ENCODE measurements at places on chromosomes 1 and 21.

GRCh38 chr21:41161428-41161827 lies 6.5 kb upstream of the BACE2 start:
- DNase-seq: no peak

DNA sequence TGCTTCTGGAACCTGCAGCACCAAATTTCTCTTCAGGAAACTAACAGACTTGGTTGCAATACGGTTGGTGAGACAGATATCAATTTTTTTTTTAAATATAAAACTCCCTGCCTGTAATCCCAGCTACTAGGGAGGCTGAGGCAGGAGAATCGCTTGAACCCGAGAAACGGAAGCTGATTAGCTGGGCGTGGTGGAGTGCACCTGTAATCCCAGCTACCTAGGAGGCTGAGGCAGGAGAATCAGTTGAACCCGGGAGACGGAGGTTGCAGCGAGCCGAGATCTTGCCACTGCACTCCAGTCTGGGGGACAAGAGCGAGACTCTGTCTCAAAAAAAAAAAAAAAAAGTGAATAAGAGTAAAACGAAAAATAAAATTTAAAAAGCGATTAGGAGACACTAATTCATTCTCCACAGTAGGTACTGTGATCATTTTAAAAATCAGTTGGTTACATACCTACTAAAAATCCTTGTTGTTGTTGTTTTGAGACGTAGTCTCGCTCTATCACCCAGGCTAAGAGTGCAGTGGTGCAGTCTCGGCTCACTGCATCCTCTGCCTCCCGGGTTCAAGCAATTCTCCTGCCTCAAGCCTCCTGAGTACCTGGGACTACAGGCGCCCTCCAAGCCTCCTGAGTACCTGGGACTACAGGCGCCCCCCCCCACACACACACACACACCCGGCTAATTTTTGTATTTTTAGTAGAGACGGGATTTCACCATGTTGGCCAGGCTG lies 796 bp upstream of the RBM8A start:
- no peak for DNase-seq

DNA sequence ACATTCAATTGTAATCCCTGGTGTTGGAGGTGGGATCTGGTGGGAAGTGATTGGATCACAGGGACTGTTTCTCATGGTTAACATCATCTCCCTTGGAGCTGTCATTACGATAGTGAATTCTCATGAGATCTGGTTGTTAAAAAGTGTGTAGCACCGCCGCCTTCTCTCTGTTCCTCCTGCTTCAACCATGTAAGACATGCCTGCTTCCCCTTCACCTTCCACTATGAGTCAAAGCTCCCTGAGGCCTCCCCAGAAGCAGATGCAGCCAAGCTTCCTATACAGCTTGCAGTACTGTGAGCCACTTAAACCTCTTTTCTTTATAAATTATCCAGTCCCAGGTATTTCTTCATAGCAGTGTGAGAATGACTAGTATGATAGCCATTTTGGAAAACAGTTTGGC lies 30.1 kb upstream of the TRIM62 start:
- no peak for DNase-seq

GRCh38 chr1:57024855-57025254 lies 59.0 kb upstream of the C8B start:
- peak; percentile 50 for DNase-seq

DNA sequence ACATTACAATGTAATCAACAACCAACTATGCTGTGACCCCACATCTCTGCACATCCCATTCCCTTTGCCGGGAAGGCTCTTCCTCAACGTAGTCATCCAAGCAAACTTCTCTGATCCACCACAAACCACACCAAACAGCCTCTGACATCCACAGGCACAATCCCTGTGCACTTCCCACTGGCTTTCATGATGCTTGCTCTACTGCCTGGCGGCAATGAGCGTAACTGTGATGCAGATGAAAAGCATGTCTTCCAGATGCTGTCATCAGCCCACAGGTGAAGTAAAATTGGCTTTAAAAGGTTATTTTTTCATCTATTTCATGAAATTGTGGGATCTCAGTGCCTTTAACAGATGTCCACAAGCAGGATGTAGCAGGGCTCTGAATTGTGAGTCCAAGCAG lies 635.2 kb downstream of the SMYD3 start:
- no peak for DNase-seq

GRCh38 chr1:221829327-221830015 lies 87.6 kb upstream of the DUSP10 start:
- no peak for DNase-seq

- DNase-seq: no peak
Measured at GRCh38 chr21:37207441-37208009, 59.6 kb downstream of the VPS26C start.

DNA sequence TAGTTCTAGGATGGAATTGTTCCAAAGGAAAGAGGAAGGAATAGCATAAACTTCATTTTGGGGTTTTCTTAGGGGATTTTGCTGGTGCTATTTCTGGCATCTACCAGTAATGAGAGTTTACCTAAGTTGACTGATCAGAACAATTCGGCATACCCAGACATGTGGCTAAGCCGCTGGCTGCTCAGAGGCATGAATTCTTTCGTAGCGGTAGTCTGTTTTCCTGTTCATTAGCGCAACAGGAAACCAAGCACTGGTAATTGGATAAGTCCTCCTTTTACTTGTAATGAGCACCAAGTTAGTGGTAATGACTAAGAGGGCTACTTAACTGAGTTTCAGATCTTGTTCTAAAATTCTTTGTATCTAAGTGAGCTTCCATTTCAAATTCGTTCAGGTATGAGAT lies 38.6 kb downstream of the C21orf91 start:
- DNase-seq: no peak

DNA sequence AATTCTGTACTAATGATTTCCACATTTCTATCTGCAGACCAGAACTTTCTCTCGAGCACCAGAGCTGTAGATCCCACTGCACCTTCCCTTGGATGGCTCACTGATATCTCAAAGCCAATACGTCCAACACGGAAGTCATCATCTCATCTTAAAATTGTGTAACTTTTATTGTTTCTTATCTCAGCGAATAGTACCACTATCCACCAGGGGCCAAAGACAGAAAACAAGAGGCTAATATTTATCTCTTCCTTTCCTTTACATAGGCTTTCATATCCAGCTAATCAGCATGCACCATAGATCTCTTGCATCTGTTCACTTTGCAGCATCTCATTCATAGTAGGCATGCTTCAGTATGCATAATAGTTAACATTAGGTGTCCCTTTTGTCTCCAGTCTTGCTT lies 303.6 kb downstream of the PTPRC start:
- DNase-seq: no peak

DNA sequence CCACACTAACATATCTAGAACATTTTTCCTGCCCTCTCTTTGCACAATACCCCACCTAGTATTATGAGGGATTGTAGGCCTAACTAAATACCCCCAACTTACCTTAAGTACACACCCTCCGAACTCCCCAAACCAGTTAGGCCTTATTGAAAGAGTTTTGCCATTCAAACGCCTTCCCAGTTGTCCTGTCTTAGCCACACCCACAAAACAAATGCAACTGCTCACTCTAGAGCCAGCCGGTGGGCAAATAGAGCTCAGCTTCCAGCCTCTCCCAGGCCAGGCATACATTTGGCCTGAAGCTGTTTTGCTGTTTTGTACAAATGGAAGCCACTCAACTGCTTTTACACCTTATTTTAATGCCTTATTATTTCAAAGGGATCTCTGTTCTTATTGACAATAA lies 224.2 kb upstream of the RUNX1 start:
- DNase-seq: no peak

DNA sequence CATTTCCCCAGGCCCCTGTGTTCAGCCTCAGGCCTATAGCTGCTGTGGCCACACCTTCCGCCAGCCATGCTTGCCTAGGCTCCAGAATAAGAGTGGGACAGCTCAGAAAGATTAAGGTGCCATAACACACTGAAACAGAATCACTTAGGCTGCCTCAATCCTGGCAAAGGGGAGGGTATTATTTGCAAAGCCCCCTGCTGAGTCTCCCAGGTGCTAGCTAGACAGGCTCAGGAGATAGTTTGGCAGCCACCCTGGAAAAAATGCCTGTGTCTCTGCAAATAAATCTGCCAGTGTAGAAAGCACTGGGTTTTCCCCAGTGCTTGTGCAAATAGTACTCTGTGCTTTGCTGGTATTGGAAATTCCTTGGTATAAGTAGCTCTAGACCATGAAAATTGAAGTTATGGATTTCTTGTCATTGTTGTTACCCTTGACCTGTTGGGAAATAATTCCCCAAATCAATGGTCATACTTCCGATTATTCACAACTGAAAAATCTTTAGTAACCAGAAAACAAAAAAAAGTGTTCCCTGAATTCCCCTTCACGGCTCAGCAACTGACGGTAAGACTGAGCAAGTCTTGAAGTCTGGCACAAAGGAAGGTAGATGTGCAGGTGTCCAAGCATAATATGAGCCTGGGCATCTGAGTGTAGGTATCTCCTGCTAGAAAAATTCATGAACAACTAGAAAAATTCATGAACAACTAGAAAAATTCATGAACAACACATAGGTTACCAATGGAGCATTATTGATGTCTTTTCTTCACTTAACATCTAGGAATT lies 56.9 kb downstream of the PROX1 start:
- no peak for DNase-seq

GRCh38 chr1:109547463-109548320 lies 723 bp upstream of the GNAI3 start:
- DNase-seq: no peak

- no peak for DNase-seq
Measured at GRCh38 chr1:7745783-7746182, 25.3 kb upstream of the VAMP3 start.

- no peak for DNase-seq
Measured at GRCh38 chr1:2534687-2535441, 4.8 kb upstream of the HES5 start.

- no peak for DNase-seq
Measured at GRCh38 chr1:228827019-228827418, 91.7 kb downstream of the RHOU start.

- DNase-seq: no peak
Measured at GRCh38 chr1:98732985-98733781, 71.7 kb downstream of the SNX7 start.

- no peak for DNase-seq
Measured at GRCh38 chr1:234691567-234691966, 81.6 kb upstream of the IRF2BP2 start.

GRCh38 chr1:171961861-171962260 lies 120.6 kb downstream of the DNM3 start:
- no peak for DNase-seq

DNA sequence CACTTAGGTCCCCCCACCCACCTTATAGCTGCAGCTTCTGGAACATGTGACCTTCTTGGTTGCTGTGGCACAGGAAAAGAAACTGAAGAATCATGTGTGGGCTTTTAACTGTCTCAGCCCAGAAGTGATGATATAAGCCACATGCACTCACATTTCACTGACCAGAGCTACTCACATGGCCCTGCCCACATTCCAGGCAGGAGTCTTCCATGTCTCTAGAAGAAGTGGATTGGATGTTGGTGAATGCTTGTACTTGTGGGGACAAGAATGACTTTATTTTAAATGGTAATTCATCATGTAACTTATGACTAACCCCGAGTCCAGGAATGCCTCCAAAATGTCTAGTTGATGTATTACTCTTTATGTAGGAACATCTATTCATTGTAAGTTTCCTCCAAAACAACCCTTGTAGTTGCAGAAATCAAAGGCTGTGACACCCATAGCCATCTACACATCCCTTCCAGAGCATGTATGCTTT lies 15.8 kb upstream of the CAMK1G start:
- DNase-seq: no peak

GRCh38 chr21:43025636-43026180 lies 49.9 kb downstream of the CBS start:
- DNase-seq: no peak

GRCh38 chr1:213075725-213076124 lies 24.7 kb downstream of the RPS6KC1 start:
- no peak for DNase-seq

GRCh38 chr1:182739545-182739944 lies 50.0 kb upstream of the NPL start:
- DNase-seq: no peak

- DNase-seq: no peak
Measured at GRCh38 chr1:95127380-95127779, 10.2 kb downstream of the TLCD4 start.

- no peak for DNase-seq
Measured at GRCh38 chr1:47678464-47678980, 240.7 kb downstream of the FOXD2 start.

DNA sequence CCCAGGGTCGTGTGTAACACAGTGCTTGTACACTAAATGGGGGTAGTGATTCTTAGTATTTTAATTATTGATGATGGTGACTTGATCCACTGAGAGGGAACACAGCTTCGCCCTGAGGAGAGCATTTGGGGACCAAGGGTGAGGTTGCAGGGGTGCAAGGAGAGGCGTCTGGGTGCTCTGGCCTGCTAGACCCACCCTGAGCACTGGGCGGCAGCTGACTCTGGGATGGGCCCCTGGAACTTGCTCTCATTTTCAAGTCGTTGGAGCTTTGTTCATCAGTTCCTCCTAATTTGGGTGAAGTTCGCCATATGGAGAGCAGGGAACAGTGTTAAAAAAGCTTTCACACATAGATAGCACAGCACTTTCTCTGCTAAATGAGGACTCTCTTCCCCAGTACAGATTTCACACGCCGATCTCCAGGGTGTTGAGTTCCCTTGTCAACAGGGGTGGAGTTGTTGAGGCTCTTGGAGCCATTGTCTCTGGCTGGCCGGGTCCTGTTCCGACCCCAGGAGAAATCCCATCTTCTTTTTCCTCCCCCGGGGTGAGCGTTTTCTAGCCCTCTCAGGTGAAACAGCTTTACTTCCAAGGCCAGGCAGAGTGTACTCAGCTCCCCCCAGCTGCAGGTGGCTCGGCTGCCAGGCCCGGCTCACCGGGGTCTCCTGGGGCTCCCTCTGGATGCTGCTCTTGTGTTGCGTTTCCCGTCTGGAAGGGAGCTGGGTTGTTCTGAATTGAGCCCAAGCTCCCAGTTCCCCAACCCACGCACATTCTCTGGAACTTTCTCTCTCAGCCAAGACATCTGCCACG lies 367.4 kb downstream of the RPS6KC1 start:
- peak; percentile 56 for DNase-seq

- no peak for DNase-seq
Measured at GRCh38 chr1:101086783-101087182, 61.2 kb upstream of the DPH5 start.

DNA sequence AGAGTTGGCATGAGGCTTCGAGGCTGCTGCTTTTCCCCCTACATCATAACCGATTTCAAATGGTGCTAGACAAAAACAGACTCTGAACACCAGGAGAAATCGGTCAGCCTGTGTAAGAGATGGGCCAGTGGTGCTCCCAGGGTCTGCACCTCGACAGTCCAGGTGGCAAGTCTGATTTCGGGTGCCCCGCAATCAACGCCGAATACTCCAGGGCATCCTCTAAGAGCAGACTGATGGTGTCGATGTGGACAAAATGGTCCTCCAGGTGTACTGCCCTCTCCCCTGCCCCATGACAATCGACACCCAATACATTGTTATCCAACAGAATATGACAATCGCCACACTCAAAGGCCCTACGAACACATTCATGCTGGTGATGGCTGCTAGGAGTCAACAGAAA lies 50.0 kb downstream of the CD46 start:
- DNase-seq: no peak

GRCh38 chr1:78143152-78143551 lies 97.4 kb downstream of the GIPC2 start:
- DNase-seq: no peak

Data from anterior cingulate cortex (tissue), 58 donors.